ENCODE measurements at places on chromosomes 12 and 14. TPM values are rescaled to one million over a fixed set of nuclear protein-coding genes. Genes with fewer than 3 reads are reported as not detected.

DNA sequence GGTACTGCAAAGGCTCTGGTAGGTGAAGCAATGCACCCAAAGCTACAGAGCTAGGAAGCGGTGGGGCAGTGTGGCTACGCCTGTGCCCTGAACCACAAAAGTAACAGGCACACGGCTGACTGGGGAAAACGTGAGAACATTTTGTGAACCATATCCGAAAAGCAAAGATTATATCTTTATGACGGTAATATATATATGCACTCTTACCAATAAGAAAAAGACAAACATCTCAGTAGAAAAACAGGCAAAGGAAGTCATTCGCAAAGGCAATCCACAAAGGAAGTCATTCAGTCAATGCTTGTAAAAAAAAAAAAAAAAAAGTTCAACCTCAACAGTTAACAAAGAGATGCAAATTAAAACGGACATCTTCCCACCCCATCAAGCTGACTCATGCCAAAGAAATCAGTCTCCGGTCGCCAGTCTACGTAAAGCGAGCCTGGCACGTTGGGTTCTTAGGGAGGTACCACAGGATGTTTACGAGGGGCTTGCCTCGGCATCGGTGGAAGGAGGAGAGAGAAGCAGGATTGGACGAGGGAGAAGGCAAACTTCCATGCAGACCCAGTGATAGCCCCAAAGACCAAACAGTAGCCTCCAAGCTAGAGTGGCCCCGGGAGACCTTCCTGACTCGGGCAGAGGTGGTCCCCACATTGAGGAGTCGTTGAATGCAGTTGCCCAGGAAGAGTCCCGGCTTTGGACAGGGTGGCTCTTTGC, 39.4 kb upstream of the PPP2R5C start:
- no peak for DNase-seq
- peaks cover 28% of the 10 kb centered on the region for H3K4me1 ChIP-seq
- H3K27ac ChIP-seq, result peak overlapping the region; percentile 83
- H3K4me3 ChIP-seq, result peak overlapping the region; percentile 21
- no peaks in the 10 kb centered on the region for H3K27me3 ChIP-seq
- H3K36me3 ChIP-seq, result peaks cover 3% of the 10 kb centered on the region

Gene BHLHE41
- total RNA-seq, result 7.6 TPM

DNA sequence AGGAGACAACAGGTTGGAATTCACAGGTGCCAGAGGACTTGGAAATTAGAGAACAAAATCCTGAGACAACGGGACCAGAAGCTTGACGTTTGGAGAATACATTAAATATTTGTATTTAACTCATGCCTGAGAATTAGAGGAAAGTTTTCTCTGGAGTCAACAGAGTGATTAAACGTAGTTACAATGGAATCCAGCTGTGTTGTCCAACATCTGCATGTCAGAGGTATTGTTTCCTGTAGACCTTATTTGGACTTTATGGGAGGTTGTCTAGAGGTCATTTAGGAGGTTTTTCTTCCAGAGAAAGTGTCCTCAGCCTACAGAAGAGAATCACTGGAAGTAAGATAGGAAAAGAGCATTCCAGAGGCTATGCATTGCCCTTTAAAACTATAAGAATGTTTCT, 45.1 kb upstream of the RERGL start:
- no peaks in the 10 kb centered on the region for H3K36me3 ChIP-seq
- no peak overlapping the region for H3K27ac ChIP-seq
- peaks cover 12% of the 10 kb centered on the region for H3K4me1 ChIP-seq
- no peaks in the 10 kb centered on the region for H3K27me3 ChIP-seq
- no peak for DNase-seq

Gene NANOG
- total RNA-seq, result 330 TPM

Gene SLC7A7
- total RNA-seq, result 4.2 TPM
